ENCODE measurements at places on chromosomes 4 and X. TPM values are rescaled to one million over a fixed set of nuclear protein-coding genes. Genes with fewer than 3 reads are reported as not detected.

Gene REPS2
- total RNA-seq: 0.08 TPM

DNA sequence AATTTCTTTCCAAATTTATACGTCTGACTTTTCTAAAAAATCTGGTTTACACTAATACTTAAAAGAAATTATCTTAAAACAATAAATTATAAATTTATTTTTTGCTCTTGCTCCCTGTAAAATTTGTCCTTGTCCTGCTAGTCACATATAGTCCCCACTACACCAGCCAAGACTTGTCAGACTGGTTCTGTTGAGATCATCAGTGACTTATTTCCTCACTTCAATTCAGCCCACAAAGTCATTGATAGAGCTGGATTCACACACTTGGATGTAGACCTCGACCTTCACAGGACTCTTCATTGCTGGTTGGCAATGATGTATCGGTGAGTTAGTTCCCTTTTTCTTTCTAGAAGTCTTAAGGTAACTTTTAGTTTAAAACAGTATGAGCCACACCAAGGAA is at the start of gene TMPRSS11E:
Gene TMPRSS11E (plus strand): TSS at position 263 of the 400 bp plus-strand sequence. CDS start 50 bp downstream, at position 313.
- no peaks in the 10 kb centered on the region for H3K27me3 ChIP-seq
- no peak for DNase-seq
- H3K27ac ChIP-seq: no peak within 1 kb of the TSS
- peaks cover 2% of the 10 kb centered on the region for H3K36me3 ChIP-seq

Gene MAGEA2
- not detected for total RNA-seq

GRCh38 chr4:127084666-127085065 is 548.1 kb upstream of the INTU start:
- H3K27ac ChIP-seq: no peak overlapping the region
- H3K36me3 ChIP-seq: no peaks in the 10 kb centered on the region
- no peaks in the 10 kb centered on the region for H3K27me3 ChIP-seq
- no peak overlapping the region for H3K4me3 ChIP-seq
- no peak for DNase-seq
- no peaks in the 10 kb centered on the region for H3K4me1 ChIP-seq

Gene MAGEC3
- not detected for total RNA-seq

All from activated naive CD8-positive, alpha-beta T cell treated with anti-CD3 and anti-CD28 coated beads, Interleukin-2, amount 10 ng/mL, durations not matched to agents 7 days and 5 days (primary cell).